ENCODE measurements at places on chromosomes 1 and 21.

- DNase-seq = no peak
These were observed 5.9 kb downstream of the KRTAP10-1 start for GRCh38 chr21:44533891-44534627.

DNA sequence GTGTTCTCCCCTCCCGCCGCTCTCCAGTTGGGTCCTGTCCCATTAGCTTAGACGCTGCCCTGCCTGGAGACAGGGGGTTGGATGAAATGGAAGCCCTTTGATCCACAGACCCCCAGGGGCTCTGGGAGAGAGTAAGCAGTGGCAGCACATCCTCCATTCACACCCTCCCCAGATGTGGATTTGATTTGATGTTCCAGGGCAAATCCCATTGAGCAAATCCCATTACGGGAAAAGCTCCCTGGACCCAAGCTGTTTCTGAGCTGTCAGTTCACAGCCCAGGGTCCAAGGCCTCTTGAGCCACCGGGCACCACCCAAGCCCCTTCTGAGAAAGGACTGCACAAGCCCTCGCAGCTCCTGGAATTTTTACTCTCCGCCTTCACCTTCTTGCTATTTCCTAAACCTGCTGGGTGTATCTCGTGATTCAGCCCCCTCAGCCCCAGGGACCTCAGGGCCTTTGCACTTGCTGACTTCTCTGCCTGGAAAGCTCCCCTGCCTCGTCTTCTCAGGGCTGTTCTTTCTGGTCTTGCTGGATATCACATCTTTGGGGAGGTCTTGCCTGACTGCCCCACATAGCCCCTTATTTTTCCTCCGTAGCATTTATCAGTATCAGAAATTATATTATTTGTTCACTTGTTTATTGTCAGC, 101.1 kb downstream of the PAX7 start:
- no peak for DNase-seq

- no peak for DNase-seq
These were observed 119.2 kb downstream of the SYF2 start for GRCh38 chr1:25113086-25113485.

GRCh38 chr1:84422909-84423308, 24.6 kb downstream of the DNASE2B start:
- DNase-seq = no peak

DNA sequence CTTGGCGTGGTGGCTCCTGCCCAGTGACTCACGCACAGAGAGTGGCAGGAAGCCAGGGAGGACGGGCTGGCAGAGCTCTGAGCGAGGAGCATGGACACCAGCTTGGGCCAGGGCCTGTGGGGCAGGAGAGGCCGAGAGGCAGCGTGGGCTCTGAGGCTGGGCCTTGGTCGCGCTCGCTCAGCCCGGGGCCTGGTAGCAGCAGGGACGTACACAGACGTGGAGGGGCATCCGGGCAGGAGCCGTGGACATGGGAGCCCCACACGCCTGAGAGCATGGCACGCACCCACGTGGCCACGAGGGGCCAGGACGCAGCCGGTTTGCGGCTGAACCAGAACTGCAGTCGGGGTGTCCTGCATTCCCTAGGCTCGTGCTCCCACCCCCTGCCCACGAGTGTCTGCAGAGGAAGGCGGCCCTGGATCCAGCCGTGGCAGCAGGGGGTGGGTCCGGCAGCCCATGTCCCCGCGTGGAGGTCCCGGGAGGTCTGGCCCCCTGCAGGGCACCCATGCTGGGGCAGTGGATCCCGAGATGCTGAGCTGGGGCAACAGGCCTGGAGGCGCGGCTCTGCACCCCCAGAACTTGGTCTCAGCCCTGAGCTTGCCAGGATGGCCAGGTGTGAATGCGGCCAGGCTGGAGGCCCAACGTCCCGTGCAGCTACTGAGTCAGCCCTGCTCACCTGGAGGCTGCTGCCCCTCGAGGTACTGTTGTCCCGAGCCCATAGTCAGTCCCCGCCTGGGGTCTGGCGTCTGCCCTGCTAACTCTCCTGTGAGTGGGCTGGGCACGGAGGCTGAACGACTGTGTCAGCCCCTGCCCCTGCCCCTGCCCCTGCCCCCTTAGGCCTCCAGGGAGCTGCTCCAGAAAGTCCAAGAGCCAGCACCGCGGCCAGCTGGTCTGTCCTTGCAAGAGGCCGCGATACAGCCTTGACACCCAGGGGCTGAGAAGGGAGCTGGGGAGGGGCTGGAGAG, 61.6 kb downstream of the SLX9 start:
- DNase-seq = no peak

DNA sequence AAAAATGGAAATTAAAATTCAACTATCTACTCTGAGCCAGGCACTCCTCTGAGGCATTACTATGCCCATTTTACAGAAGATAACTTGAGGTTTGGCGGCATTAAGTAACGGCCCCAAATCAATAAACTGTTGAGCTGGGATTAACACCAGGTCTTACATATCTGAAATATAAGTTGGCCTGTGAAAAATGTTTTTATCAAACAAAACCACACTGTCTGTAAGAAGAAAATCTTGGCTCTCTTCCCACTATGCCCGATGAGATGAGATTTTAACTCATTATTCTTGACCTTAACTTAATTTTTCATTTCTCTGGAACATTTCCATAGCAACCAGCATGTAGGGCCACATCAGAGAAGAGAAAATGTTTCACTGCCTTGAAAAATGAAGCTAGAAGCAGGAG, 21.8 kb downstream of the RC3H1 start:
- no peak for DNase-seq

DNA sequence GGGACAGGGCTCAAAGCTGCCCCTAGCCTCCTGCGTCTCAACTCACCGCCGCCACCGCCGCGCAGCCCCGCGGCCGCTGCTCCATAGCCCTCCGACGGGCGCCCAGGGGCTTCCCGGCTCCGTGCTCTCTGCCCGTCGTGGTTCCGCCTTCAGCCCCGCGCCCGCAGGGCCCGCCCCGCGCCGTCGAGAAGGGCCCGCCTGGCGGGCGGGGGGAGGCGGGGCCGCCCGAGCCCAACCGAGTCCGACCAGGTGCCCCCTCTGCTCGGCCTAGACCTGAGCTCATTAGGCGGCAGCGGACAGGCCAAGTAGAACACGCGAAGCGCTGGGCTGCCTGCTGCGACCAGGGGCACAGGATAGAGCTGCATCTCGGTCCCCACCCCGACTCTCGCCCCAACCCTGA, at the start of gene TNFRSF25:
TNFRSF25 (minus strand) TSS at position 151 of the 400 bp plus-strand sequence; CDS start at position 85, 66 bp downstream.
- no peak for DNase-seq

- DNase-seq = no peak
These were observed 180.1 kb downstream of the ZBTB18 start for GRCh38 chr1:244231193-244231571.

- no peak for DNase-seq
These were observed 7.1 kb downstream of the HUNK start for GRCh38 chr21:31879911-31880310.

DNA sequence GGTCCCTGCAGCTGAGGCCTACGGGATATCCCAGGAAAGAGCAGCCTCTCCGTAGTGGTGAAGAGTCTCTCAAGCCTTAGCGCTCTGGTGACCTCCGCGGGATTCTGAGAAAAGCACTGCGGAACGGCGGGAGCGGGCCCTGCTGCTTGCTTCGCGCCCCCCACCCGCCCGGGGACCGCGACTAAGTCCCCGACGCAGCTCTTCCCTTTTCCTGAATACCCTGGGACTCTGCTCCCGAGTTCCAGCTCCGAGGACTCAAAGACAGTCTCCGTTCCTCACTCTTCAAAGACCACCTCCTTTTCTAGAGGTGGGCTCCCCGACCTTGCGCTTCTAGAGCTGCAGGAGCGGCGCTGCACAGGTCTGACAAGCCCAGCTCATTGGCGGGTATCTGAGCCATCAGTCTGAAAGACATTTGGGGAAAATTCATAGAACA, 3.6 kb upstream of the PRRX1 start:
- DNase-seq = no peak

- DNase-seq = no peak
These were observed 34.2 kb downstream of the KRTAP10-1 start for GRCh38 chr21:44505673-44506278.

GRCh38 chr1:102531036-102531435, 534.3 kb upstream of the OLFM3 start:
- no peak for DNase-seq

GRCh38 chr1:204480515-204480914, 14.1 kb downstream of the PIK3C2B start:
- no peak for DNase-seq

DNA sequence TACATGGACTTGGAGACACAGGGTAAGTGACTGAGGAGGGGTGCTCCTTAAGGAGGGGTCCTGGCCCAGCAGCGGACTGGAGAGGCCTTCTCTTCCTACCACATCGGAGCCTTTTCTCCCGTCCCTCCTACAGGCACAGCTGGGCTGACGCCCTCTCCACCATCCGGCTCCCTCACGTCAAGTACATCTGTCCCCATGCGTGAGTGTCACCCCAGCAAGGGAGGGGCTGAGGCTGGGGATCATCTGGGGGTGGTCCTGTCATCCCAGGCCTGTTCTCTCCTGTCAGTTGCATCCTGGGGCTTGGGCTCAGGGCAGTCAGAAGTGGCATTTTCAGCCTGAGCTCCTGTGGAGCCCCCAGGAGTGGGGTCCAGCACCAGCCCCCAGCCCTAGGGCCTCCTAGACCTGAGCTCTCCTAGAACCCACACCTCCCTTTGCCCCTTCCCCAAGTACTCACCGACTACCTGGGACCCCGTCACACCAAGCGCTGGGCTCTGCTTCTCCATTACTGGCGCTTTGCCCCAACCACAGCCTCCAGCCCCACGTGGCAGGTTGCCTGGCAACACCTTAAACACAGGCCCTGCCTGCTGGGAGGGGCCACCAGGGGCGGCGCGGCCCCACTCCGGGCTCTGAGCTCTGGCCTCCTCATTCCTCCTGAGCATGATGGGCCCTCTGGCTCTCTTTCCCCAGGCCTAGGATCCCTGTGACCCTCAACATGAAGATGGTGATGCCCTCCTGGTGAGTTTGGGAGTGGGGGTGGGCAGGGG, 2.3 kb downstream of the LYPLA2 start:
- no peak for DNase-seq

- DNase-seq = no peak
These were observed 73.1 kb downstream of the ATP6V1G3 start for GRCh38 chr1:198467342-198467741.

GRCh38 chr1:5108740-5109139, 454.3 kb downstream of the AJAP1 start:
- no peak for DNase-seq

DNA sequence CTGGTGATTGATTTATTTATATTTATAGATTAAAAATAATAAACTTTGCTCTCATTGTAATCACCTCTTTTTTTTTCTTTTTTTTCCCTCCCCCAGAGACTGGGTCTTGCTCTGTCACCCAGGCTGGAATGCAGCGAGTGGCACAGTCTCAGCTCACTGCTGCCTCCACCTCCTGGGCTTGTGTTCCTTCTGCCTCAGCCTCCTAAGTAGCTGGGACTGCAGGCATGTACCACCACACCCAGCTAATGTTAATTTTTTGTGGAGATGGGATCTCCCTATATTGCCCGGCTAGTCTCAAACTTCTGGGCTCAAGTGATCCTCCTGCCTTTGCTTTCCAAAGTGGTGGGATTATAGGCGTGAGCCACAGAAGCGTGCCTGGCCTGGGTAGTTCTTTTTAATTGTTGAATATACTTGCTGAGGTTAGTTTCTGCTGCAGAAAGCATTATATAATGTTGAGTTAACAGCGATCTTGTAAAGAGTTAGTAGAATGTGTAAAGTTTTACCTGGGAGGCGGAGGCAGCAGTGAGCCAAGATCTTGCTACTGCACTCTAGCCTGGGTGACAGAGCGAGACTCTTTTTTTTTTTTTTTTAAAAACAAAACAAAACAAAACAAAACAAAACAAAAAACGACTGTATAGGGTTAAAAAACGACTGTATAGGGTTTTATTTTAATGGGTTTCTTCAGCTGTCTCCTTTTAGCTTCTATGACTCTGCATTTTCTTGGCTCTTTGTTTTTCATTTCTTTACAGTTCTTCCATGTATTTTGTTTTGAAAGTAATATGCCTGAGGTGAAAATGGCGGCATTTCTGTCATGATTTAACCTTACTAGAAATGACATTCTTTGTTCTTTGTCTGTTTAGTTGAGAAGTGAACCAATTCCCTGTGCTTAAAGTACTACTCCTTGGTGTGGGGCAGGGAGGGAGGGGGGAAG, 82.7 kb downstream of the CAMTA1 start:
- DNase-seq = no peak

- no peak for DNase-seq
These were observed 95.0 kb downstream of the SGIP1 start for GRCh38 chr1:66628926-66629325.

DNA sequence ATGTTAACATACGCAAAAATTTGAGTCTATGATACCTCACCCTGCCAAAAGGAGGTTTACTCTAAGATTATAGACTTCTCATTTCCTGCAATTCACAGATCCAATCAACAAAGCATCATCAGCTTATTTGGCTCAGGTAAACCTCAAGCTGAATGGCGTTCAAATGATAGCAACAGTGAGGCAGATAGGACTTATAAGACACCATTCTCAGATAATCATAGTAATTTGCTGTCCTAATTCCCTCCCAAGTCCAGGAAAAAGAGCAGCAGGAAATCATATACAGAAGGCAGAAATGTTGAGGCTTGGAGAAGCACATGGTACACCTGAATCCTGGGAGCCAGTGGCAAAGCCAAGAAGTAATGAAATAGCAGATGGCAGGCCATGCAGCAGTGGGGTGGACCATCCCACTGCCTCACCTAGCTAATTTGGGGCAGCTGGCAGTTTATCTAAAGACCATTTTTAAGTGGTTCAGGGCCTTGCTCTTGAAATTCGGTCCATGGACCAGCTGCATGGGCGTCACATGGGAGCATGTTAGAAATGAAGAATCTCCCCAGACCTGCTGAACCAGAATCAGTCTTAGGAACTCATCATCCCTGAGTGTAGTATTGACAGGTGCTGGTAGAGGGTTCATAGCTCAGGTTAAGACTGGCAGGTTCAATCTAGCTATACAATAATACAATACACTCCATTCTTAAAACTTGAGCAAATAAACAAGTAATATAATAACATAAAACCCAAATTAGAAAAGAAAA, 57.7 kb downstream of the ASTN1 start:
- no peak for DNase-seq

GRCh38 chr1:198850196-198850595, 211.4 kb downstream of the PTPRC start:
- no peak for DNase-seq

- DNase-seq = no peak
These were observed 47.2 kb downstream of the C1orf21 start for GRCh38 chr1:184433956-184434502.

DNA sequence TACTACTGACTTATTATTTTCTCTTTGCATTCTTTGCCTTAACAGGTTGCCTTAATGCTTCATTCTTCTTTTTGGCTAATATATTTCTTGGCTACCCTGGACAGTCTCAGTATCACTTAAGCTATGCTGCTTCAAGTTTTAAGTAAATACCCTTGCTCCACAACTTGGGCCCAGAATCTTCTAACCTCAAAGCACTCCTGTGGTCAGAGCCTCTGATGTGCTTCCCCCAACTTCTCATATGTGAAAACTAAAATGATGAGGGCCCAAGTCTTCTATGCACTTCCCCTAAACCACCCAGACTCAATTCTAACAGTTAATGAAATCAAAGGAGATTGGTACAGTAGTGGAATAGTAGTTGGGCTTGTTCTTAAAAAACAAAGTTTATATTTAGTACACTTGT, 314.1 kb downstream of the PLPP3 start:
- DNase-seq = no peak

- no peak for DNase-seq
These were observed 128.6 kb downstream of the LHX4 start for GRCh38 chr1:180358649-180359048.
